NCI-H226 (cell line): ENCODE measurements at places on chromosomes 1 and 21.

DNA sequence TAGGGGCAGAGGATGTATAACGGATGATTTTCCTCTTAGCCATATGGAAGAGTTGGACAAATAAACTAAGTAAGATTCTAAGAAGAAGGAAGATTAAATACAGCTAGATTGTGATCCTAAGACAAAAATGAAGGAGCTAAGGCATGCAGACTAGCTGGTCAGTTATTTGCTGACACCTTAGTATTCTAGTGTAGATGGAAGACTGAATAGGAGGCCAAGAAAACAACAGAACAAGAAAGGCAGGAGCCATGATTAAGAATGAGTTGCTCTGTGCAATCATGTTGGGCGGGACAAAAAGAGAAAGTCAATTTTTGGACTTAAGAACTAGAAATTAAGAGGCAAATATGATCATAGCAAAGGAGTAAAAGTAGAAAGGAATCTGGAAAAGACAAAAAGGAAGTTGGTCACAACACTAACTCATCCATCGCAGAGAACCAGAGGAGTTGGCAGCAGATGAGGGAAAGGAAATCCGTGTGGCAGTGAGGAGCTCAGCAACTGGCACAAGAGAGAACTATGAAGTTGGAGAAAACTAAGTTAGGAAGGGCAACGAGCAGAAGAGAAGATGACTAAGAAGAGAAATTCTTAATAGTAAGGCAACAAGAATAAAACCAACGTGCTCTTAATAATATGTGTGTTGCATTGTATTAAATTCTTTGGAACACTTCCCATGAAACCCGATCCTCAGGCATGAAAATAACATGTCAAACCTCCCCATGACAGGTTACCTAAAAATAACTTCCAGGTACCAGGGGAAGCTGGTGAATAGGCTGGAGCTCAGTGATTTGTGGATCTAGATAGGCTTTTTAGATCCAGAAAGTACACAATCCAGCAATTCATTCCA, 234.4 kb downstream of the LTN1 start:
- peak; percentile 8 for DNase-seq

GRCh38 chr1:156692925-156693847, 12.2 kb downstream of the CRABP2 start:
- DNase-seq, result no peak

- peak; percentile 6 for DNase-seq
Measured at GRCh38 chr1:40045182-40045581, 4.7 kb downstream of the CAP1 start.

GRCh38 chr1:106613861-106614260, 442.6 kb upstream of the PRMT6 start:
- no peak for DNase-seq

- DNase-seq, result no peak
Measured at GRCh38 chr1:161133220-161133740, 813 bp upstream of the DEDD start.

DNA sequence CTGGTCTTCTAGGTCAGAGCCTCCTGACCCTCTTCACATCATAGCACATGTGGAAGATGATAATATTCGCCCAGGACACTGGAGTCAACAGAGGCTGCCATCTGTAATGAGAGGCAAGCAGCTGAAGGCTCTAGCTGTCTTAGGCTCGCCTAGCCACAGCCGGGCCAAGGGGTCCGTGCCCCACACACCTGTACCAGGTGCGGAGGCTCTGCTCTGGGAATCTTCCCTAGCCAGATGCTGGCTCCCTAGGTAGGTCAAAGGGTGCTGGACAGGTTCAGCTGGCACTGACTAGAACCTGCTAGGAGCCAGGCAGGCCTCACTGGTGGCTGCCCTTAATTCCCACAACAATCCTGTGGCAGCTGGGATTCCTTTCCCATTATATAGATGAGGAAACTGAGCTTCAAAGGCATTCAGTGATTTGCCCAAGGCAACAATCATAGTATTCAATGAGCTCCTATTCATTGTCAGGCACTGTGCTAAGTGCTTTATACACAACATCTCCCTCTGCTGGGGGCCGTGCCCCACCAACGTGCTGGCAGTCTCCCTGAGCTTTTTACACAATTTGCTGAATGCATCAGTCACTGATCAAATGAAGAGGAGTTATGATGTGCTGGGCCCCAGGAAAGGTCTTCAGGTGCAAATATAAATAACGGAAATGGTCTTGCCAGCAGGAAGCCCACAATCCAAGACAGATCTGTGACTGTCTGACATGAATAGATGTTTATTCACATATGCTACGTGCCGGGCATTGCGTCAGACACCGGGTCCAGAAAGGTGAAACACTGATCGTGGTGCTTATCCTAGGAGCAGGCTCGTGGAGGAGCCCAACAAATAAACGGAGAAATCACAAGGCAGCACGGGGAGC, 58.0 kb downstream of the DDX20 start:
- DNase-seq, result no peak

DNA sequence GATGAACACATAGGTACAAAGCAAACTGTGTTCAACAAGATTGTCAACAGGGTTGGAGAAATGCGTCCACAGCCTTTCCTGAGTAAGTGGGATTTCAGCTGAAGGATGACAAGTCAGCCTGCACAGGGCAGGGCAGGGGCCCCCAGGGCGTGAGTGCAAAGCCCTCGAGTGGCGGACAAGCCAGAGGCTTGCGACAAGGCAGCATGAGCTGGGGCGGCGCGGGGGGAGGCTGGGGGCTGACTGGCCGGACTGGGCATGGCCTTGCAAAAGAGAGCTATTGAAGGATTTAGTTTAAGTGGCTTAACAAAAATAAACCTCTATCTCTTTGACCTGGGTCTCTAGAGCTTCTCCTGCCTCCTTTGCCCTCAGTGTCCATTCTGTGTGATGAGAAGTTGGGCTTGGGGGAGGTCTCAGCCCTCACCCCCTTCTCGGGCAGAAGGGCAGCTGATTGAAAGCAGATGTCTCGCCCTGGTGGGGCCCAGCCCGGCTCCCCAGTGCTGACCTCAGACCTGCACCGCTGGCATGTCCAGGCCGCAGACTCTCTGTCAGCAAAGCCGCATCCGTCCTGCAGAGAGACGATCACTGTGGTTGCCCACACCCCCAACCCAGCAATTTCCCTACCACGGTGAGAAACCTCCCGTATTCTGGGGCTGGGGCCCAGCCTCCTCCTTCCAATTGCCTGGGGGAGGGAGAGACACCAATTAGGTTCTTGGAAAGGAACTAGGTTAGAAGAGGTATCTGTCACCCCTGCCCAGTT, 24.3 kb upstream of the EPS8L3 start:
- no peak for DNase-seq

DNA sequence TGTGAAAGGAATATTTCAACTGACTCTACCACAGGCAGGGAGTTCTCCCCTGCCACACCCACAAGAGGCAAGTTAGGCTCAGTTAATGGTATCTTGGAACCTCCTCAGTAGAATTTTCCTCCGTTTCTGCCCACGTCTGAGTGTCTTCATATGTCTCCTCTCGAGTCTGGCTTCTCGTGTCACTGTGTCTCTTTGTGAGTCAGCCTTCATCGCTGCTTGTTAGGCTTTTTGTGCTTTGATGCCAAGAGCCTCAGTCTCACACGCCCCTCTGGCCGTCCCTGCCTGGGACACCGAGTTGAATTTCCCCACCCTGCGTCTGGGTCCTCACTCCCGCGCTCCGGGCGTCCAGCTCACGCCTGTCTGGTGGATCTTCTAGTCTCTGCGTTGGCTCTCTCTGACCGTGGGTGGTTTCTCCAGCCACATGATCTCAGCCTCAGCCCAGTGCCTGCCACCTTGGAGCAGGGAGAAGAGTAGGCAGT, 125.7 kb upstream of the GADD45A start:
- no peak for DNase-seq

DNA sequence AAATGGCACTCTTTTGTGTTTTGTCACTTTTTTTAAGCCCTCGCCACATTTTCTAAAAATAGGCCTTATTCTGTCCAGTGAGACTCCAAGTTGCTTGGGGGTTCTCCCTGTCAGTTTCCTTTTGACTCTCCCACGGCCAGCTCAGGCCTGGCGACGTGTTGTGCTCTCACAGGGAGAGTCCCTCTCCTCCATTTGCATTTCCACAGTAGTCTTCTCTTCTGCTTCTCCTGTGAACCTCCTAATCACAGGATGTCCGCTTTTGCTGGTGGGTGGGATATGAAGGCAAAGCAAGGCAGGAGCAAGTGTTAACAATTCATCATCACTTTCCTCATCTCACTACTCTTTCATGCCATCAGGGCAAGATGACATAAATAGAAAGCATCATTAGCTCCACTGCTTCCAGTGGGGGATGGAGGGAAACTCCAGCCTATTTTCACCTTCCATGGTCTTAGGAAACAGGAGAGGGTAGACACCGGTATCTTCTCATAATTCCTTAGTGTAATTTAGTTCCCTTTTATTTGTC, 99.8 kb downstream of the INTS7 start:
- no peak for DNase-seq

DNA sequence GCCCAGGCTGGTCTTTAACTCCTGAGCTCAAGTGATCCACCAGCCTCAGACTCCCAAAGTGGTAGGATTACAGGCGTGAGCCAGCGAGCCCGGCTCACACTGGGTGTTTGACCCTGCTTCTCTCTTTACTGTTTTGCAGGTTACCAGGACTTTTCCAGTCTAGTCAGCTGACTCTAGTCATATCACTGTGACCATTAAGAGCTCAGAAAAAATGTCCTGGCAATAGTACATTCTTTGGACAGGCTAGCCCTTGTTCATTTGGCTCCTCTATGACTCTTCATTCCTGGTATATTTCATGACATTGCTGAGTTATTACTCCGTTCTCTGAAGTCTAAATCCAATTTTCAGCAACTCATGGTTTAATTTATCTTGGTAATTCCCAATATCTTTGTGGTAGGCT, 8.0 kb upstream of the CA6 start:
- no peak for DNase-seq

DNA sequence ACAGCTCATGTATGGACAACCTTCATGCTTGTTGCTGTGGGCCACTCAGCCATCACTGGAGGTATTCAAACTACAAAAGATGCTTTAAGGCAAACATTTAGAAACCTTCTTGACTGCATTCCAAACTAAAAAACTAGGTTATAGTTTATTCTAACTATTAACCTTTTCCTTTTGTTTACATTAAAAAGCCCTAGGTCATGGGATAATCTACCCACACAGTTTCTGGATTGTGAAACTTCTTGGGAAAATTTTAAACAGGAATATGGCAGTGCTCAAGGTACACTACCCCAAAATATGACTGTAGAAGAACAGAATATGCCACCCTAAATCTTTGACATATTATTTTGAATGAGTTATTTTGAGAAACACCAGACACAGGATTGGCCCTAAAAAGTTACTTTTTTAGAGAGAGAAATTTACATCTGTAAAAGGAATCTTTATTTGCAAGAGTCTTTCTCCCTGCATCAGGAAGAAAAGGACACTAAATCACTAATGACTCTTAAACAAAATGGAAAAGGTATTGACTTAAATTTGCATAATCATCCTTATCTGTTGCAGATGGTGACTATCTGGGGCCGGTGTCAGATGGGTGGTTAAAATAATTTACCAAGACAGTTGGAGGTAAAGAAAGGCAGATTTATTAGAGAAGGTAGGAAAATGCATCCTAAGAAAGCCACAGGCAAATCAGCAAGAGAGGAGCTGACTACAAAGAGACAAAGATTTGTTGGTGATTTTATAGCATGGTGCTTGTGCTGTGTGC, 25.1 kb upstream of the NUF2 start:
- DNase-seq, result no peak

DNA sequence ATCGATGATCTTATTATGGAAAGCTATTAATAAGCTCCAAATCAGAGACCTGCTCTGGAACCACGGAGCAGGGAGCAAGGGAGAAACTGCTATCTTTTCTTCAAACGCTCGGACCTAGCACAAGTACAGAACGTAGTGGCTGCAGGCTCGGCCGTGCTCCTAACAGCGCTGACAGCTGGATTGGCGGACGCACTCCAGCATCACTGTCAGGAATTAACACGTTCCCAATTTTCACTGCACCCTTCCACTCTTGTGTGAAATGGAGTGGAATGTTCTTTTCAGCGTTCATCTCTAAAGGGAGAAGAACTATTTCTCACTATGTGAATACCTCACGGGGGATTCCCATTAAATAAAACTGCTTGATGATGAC, 106.9 kb downstream of the ZNF281 start:
- DNase-seq, result no peak

DNA sequence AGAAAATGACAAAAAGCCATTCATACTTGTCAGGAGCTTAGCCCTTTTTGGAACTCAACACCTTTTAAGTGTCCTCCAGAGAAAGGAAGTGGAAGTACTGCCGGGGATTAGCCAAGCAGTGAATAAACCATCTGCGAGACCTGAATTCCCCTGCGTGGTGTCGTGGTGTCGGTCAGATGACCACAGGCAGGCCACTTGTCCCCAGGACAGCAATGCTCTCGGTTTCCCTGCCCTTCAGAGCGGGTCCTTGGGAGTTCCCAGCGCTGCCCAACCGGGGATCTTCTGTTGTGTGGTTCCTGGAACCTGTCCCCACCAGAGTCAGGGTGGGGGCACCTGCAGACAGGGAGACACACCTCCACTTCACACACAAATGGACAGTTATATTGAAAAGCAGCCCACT, 9.2 kb downstream of the GPR157 start:
- no peak for DNase-seq

DNA sequence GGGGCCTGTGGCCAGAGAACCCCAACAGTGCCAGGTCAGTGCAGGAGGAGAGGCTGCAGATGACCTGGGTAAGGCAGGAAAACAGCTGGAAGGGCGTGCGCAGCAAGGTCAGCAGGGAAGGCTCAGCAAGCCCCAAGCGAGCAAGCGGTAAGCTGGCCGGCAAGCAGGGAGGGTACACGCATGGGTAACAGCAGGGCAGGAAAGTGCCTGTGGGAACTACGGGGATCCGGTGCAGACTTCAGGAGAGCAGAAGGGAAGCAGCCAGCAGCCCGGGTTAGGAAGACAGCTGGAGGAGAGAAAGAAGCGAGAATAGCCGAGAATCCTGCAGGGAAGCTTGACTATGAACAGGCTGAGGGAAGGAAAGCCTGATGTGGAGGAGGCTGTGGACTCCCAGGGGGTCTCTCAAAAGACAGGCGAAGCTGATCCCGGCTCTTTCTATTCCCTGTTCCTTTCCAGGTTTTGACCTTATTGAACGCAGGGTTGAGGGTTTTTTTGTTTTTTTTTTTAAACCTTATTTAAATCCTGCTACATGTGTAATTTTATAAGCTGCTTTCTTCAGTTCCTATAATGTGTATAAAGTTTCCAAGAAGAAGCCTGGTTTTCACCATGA, 20.9 kb downstream of the UMODL1 start:
- no peak for DNase-seq

GRCh38 chr1:55257958-55258357, 42.8 kb upstream of the USP24 start:
- no peak for DNase-seq

DNA sequence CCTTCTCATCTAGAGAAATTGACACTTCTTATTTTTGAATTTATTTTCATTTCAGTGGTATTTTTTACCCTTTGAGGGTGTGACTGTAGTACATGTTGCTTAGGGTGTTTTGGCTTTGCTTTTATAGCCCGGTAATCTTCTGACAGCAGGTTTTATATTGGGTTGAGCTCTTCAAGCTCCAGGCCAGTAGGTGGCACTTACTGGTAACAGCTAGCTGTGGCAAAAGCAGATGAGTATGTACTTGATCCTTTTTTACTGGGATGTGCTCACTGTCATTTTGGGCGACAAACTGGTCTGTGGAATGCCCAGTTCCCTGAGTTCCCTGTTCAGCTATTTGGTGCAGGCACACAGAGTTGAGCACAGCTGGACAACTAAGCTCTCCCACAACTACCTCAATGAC, 916.2 kb upstream of the B3GALT2 start:
- no peak for DNase-seq
